Peyer's patch (tissue), 4 donors: ENCODE measurements at places on chromosomes 1 and 21. TPM values are rescaled to one million over a fixed set of nuclear protein-coding genes. Genes with fewer than 3 reads are reported as not detected.

The CDKN2C gene
- 14.5 TPM for total RNA-seq

The FMO2 gene
- 5.0 TPM for total RNA-seq

The LIN28A gene
- total RNA-seq: not detected

The ARHGEF10L gene
- 169 TPM for total RNA-seq

The GNG4 gene
- total RNA-seq: 3.3 TPM

The IGSF9 gene
- 5.8 TPM for total RNA-seq

The HSD11B1 gene
- 4.2 TPM for total RNA-seq

The FCRL2 gene
- total RNA-seq: 0.47 TPM

The NTRK1 gene
- total RNA-seq: not detected

The CYP4Z1 gene
- total RNA-seq: not detected

The MTARC2 gene
- 94.5 TPM for total RNA-seq

The CHODL gene
- 0.35 TPM for total RNA-seq

The GJA4 gene
- 2.8 TPM for total RNA-seq

DNA sequence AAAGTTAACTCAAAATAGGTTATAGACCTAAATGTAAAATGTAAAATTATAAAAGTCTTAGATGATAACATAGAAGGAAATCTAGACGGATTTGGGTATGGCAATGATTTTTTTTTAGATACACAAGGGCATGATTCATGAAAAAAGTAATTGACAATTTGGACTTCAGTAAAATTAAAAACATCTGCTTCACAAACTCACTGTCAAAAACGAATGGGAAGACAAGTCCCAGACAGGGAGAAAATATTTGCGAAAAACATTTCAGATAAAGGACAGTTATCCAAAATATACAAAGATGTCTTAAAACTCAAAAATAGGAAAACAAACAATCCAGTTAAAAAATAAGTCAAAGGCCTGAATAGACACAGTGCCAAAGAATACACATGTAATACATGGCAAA, 9.7 kb upstream of the PTGS2 start:
- no peak for DNase-seq

DNA sequence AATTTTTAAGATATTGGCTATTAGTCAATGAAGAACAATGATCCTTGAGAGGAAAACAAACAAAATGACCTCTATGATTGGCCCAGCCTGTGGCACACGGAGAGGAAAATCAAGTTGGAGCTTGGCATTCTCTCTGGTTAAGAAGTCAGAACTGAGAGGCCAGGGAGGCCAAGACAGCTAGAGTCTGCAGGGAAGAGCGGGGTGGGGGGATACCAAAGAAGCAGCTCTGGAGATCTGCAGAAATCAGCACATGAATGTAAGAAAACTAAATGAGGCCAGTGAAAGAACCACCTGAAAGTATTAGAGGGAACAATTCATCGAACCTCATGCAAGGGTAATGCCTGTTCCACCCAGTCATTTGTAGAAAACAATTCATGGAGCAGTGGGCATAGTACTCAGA, 23.8 kb upstream of the C1orf115 start:
- no peak for DNase-seq

DNA sequence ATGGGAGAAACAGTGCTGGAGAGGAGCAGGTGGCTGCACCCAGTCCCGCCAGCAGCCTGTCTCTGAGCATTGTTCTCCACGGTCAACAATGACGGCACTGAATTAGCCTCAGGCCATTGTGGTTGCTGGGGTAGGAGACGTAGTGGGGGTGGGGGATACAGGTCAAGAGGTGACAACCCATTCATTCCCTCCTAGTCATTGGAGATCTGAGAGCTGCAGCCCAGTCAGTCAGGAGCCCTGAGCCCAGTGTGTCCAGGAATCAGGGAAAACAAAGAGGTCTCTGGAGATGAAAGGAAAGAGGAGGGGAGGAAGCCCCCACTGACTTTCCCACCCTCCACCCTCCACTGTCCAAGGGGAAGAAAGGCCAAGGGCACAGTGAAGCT, 15.3 kb downstream of the SMIM12 start:
- DNase-seq: no peak

GRCh38 chr1:193569983-193570269, 383.5 kb upstream of the B3GALT2 start:
- no peak for DNase-seq

GRCh38 chr1:30537279-30537678, 186.1 kb downstream of the MATN1 start:
- DNase-seq: no peak

DNA sequence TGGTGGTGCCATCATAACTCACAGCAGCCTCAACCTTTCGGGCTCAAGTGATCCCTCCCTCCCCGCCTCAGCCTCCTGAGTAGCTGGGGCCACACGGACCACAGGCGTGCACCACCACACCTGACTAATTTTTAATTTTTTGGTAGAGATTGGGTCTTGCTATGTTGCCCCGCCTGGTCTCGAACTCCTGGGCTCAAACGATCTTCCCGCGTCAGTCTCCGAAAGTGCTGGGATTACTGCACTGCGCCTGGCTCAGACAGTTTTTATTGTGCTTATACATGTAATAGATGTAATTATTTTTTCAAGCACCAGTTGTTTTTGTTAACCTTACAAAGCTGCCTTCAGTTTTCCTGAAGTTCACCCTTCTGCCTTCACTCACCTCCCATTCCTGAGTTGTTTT, 38.0 kb upstream of the HMGN1 start:
- DNase-seq: no peak

DNA sequence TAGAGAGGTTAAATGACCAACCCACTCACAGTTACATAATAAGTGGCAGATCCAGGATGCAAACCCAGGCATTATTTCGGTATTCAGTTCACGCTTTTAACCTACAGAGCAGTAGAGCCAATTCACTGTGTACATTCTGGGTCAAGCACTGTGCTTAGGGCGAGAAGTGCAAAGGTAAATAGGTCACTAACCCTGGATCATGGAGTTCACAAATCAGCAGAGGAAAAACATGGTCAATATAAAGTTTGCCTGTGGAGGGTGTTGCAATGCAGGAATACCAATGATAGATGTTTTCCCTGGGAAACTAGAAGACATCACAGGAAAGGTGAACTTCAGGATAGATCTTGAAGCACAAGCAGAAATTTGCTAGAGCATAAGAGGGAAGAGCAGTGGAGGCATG, 253.4 kb upstream of the NFIA start:
- no peak for DNase-seq

- no peak for DNase-seq
Observed at GRCh38 chr21:35020902-35021301, 28.2 kb downstream of the RUNX1 start.

GRCh38 chr21:37095821-37096220, 22.8 kb downstream of the TTC3 start:
- no peak for DNase-seq

GRCh38 chr1:27001570-27002360, 8.3 kb downstream of the TRNP1 start:
- peak; percentile 78 for DNase-seq

DNA sequence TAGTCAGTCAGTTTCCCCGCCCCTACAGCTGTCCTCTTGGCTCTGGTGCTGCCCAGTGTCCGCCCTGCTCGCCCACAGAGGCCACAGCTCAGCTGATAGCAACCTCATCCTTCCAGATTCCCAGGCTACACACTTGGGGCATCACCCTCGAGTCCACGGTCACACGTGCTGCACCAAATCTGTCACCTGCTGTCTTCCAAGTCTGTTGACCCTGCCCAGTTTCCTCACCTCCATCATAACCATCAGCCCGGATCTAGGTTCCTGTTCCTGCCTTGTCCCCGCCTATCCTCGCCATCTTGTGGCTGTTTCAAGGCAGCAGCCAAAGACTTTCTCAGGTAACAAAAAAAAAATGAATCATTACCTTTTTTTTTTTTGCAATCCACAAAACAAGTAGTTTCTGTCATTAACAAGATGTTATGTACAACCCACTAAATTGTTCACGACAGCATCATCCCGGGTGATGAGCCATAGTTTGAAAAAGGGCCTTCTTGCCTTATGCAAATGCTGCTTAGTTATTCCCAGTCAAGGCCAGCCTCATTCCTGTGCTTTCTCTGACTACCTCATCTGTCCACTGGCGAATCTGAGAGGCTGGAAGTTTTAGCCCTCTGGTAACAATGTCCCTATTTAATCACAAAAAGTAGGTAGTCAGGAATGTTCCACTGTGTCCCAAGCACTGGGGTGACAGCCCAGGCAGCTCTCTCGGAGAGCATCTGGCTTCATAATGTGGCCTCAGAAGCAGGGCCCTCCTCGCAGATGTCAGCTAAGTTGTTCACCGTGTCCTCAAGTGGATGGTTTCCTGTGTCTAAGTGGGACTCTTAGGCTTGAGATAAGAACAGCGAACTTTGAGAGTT, 4.9 kb upstream of the MIIP start:
- no peak for DNase-seq

GRCh38 chr1:43184995-43185394, 12.9 kb downstream of the CFAP57 start:
- no peak for DNase-seq

DNA sequence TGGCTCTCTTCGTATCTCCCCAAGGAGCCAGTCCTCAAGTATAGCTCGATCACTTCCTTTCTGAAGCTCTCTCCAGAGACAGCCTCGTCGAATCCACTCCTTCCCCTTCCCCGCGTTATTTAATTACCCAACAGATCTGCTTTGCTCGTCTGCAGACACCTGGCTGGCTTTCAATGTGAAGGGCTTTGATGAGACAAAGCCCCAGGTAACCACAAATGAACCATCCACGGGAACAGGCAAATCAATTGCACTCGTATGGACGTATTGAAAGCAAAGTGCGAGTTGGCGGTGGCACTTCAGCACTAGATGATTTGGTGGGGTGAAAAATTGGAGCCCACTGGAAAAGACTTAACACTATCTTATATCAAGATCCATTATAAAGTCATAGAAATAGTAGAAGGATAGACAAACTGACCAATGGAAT, 364 bp upstream of the BCAR3 start:
- no peak for DNase-seq

GRCh38 chr1:206498685-206499084, 8.6 kb upstream of the RASSF5 start:
- DNase-seq: no peak

DNA sequence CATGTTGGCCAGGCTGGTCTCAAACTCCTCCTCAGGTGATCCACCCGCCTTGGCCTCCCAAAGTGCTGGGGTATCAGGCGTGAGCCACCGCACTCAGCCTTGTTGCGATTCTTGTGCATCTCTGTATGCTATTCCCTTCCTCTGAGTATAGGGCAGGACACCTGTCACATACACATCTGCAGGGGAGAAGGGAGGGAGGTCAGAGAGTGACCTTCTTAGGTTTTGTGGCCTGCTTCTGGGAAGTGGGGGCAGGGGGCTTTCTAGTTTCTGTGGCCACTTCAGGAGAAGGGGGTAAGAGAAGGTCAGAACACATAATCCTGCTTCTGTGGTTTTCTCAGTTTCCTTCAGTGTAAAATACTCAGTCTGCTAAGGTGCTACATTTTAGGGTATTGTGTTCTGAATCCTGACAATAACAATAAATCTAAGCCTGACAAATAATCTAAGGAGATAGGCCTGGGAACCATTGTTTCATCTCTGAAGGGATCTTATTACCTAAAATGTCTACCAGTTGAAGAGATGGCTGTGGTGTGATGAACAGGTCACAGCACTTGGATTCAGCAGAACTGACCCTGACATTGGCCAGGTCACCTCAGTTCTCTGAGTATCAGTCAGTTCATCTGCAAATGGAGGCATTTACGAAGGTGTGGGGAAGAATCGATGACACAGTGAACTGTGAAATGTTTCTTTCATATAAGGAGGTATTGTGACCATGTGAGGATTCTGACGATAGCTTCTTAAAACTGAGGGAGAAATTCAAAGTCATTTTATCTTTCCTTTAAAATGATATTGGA, 212.6 kb upstream of the L1TD1 start:
- DNase-seq: no peak

- no peak for DNase-seq
Observed at GRCh38 chr21:31538816-31539215, 120.7 kb upstream of the SOD1 start.

DNA sequence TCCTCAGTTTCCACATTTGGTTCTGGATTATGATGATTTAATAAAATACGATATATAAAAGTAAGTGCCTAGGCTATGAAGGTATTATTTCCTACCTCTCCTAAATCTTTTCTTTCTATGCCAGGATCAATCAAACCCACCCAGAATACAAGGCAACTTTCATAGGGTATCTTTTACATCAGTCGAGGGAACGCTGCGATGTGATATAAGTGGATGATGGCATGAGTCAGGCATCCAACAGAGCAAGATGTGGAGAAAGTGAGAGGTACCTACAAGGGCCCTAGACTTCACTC, 781 bp downstream of the TTLL7 start:
- DNase-seq: no peak

DNA sequence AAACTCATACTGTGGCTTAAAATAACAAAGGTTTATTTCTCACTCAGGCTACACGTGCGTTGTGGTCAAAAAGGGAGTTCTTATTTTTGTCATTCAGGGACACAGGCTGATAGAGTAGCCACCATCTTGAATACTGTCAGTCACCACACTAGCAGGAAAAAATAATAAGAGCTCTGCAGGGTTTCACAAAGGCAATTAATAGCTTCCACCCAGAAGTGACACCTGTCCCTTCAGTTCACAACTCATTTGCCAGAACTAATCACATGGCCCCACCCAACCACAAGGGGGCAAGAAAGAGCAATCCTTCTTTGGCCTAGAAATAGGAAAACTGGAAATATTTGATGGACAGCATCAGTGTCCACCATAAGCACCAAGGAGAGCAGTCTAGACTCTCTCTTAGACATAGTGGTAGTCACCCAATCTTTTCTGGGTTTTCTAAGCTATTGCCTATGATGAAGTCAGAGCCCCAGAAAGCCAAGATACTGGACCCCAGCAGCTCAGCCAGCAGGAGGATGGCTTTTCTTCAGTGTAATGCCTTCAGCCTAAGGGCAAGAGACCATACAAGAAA, 8.2 kb downstream of the HAPLN2 start:
- DNase-seq: no peak

DNA sequence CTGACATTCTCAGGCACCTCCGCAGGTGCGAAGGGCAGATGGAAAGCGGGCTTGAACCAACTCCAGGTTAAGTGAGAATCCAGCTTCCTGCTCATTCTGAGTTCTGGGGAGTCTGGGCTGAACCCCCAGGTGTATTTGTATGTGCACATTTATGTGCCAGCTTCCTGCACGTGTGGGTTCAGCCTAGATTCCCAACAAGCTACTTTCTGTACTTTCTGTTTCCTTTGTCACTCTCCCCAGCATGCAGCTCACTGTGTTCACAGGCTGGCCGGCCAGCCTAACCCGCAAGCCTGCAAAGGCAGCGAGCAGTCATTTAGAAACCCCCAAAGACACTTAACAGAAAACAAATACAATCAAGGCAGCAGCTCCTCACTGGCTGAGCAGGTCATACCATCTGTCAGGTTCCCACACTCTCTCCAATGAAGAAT, 1.3 kb upstream of the IL19 start:
- no peak for DNase-seq

- DNase-seq: no peak
Observed at GRCh38 chr1:41618871-41619270, 134.4 kb upstream of the EDN2 start.

DNA sequence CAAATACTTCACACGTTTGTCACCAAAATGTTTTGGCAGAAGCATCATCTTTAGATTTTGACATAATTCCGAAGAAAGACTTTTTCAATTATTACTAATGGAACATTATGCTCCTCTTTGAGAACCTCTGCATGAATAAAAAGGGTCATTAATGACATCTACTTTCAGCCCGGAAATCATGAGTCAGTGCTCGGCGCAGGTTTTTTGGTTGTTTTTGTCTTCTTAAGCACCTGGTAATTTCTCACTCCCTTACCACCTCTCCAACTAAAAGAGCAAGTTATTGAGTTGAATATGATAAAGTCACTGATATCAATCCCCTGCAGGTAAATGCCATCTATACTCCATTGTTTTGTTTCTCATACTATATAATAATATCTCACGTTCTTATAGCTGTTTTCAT, 113.0 kb upstream of the PBX1 start:
- no peak for DNase-seq
